ENCODE measurements at places on chromosomes 1 and 21. TPM values are rescaled to one million over a fixed set of nuclear protein-coding genes. Genes with fewer than 3 reads are reported as not detected.
A peak's percentile ranks its signal among the peaks of the same experiment; 100 is the strongest.

Gene KCNQ4
- 0.05 TPM for total RNA-seq

DNA sequence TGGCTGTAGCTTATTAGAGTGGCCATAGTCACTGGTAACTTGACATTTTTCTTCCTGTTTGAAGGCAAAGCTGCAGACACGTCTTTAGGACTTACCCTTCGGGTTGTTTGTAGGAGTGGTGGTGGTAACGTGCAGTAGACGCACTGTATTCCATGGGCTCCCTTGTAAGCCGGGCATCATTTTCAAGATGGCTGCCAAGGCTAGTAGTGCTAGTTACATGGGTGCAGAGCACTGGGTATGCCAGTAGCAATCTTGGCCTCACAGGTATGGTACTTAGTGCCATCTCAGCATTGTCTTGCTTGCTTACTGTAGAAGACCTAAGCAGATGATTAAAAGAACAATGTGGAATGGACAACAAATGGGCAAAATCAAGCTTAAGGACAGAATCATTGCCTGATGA is 1.9 kb downstream of the YBX1 start:
- no peak for DNase-seq

DNA sequence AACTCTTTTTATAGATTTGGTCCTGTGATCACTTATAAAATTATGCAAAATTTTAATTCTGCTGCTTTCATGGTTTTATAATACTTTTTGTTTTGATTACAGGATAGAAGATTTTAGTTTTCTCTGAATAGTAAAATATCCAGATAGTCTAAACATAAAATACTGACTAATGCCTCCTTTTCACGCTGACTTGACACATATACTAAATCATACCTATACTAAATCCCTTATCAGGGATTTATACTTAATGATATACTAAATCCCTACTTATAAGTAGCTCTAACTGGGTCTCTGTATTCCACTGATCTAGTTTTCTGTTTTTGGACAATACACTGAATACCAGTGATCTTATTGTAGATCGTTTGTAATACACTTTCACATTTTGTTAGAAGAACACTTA is 128.0 kb downstream of the USP25 start:
- no peak for DNase-seq

GRCh38 chr1:60535713-60536112 is 462.1 kb upstream of the C1orf87 start:
- no peak for DNase-seq

Gene LRRN2
- not detected for total RNA-seq

DNA sequence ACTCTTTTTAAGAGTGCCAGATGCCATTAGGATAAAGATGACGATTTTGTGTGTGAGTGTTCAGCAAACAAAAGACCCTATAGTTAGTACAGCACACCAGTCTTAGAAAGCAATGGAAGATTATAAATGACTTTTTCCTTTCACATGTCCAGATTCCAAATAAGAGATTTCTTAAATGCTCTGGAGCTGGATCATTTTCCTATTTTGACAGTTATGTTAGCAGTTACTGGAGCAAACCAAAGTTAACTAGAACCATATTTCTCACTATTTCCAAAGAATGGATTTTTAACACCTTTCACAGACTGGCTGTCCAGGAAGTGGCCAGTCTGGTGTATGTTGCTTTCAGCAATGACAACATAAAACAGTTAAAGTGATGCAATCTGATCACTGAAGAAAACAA is 905.8 kb upstream of the ADGRL2 start:
- no peak for DNase-seq

DNA sequence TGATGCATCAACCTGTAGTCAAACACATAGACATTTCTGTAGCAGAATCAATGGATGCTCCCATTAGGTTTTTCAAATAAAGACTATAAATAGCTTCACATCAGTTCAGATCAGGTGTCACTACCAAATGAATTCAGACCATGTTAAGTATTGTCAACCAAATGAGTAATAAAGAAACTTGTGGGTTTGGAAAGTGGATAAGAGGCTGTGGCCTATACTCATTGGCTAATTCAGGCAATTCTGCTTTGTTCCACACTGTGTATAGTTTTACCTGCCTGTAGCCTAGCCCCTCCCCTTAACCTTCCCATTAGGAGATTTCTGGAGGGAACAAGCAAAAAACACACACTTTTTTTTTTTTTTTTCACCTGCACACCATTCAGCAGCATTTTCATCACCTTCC is 321.2 kb downstream of the HLX start:
- no peak for DNase-seq

Gene PUSL1
- 27.3 TPM for total RNA-seq

Gene PDZK1
- total RNA-seq, result 2.1 TPM

Gene AMY1C
- total RNA-seq, result not detected

Gene LGALS8
- 29.3 TPM for total RNA-seq

Gene ADAMTS1
- total RNA-seq, result 69.7 TPM

DNA sequence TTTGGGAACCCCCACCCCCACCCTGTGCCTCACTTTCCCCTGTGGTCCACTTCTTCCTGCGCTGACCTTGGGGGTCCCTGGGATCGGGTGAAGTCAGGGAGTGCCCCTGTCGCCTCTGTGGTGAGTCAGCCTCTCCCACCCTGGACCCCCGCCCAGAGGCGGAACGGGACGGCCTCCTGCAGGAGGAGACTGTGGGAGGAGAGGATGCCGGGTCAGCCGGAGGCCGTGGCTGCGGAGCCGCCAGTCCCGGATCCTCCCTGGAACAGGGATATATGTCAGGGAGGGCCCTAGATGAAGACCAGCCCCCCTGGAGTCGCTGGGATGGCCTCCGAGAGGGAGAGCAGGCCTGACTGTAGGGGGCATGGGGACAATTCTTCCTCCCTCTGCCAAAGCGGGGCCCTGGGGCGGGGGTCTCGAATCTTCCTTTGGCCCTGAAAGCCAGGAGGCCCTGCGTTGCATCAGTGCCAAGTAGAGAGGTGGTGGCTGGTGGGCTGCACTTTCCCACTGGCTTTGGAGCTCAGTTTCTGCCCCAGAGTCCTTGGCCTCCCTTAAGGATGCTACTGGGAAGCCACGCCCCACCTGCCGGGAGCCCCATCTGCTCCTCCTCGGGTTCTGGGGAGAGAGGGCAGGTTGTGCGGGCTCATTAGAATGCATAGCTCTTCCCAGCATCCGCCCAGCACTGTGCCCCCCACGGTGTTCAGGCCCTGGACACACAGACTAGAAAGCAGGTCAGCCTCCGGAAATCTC is 930 bp downstream of the ARHGEF10L start:
- DNase-seq, result no peak

DNA sequence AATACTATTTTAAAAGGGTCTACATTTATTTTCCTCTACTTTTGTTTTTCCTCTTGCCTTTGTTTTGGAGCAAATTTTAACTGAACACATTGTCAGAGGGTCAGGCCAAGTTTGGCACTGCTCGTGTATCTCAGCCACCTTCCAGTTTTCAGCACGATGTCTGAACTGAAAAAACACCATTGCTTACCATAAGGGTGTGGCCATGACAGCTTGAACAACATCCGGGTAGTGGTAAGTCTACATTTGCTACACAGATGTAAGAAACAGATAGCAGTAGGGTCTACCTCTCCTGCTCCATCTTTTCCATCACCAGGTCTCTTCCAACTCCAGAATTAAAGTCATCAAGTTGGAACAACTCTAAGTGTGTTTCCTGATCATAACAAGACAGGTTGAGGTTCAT is 4.2 kb downstream of the HIVEP3 start:
- DNase-seq, result no peak

DNA sequence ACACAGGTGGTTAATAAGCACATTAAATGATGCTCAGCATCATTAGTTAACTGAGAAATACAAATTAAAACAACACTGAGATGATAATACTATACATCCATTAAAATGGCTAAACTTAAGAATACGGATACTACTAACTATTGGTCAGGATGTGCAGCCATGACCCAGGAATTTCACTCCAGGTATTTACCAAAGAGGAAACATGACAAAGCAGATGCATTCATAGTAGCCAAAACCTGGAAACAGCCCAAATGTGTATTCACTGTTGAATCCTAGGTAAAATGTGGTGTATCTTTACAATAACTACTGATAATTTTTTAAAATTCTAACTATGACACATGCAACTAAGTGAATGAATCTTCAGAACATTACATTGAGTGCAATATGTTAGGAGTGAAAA is 73.0 kb downstream of the PTPRC start:
- DNase-seq, result no peak

Gene SPRR2B
- total RNA-seq, result not detected

- DNase-seq, result no peak
Measured at GRCh38 chr1:60448850-60449249, 375.3 kb upstream of the C1orf87 start.

- no peak for DNase-seq
Measured at GRCh38 chr1:14263225-14263624, 335.3 kb upstream of the KAZN start.

DNA sequence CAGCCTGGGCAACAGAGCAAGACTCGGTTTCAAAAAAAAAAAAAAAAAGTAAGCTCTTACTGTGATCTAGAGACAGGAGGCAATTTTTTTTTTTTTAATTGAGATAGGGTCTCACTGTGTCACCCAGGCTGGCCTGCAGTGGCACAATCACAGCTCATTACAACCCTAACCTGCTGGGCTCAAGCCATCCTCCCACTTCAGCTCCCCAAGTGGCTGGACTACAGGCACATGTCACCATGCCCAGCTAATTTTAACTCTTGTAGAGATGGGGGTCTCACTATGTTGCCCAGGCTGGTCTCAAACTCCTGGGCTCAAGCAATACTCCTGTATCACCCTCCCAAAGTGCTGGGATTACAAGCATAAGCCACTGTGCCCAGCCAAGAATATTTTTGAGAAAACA is 7.4 kb downstream of the RPL22 start:
- DNase-seq, result no peak

DNA sequence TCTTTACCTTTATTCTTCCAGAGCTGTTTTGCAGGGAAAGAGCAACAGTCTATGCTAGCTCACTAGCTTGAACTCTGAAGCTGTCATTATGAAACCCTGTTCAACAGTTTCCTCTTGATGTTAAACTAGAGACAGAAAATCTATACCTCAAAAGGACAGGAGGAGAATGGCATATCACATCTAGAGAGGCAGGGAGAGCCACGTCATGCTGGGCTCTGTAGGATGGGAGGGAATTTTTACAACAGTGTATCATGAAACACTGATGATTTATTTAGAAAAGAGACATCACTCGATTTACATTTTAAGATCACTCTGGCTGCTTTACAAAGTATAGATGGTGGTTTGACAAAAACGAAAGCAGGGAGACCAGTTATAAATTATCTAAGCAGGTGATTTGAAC is 224.9 kb upstream of the COA6 start:
- no peak for DNase-seq

DNA sequence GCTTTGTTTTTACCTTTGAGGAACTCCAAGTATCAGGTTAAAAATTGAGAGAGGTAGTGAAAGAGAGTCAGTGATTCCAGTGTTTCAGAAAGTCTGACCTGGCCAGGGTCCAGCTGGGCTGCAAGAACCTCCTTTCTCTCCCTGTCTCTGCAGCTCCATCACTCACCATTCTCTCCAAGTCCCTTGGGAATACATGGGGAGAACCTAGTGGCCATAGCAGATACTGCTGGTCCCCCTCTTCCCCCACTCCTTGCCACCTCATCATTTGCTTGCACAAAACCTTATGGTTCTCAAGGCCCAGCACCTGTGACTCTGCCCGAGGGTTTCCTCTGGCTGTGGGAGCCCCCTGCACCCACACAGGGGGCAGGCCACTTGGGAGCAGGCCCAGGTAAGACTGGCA is 279.5 kb downstream of the KIF26B start:
- no peak for DNase-seq

Gene RXFP4
- not detected for total RNA-seq

GRCh38 chr1:203170625-203171330 is 4.8 kb downstream of the MYBPH start:
- DNase-seq, result no peak

Gene NBPF14
- 25.5 TPM for total RNA-seq

DNA sequence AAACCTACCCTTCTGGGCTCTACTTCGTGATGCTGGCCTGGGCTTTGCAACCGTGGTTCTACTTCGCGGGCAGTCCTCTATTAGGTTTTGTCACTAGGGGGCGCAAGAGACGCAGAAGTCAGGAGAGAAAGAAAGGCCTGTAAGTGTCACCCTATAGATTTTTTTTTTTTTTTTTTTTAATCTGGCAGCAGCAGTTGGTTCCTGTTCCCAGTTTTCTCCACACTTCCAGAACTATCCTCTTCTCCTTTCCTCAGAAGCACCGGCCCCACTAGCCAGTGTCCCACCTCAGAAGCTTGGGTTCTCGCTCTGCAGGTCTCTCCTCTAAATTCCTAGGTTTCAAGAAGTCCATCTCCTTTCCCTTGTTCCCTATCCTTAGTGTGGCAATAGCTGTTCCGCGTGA is 9.1 kb upstream of the LCE2D start:
- peak; percentile 72 for DNase-seq

DNA sequence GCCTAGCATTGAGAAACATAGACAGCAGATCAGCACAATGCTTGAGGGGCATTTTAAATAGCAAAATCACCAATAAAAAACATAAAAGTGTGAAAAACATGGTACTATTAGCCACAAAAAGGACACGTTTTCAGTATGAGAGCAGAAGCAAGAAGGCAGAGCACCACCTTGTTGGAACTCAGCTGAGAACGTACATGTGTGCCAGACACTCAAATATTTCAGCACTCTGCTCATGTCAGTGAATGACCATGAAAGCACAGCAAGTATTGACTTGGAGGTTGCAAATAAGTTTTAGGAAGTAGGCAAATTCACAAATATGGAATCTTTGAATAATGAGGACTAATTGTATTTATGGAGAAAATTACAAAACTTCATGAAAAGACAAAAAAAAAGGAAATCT is 193.4 kb upstream of the PKN2 start:
- DNase-seq, result no peak

DNA sequence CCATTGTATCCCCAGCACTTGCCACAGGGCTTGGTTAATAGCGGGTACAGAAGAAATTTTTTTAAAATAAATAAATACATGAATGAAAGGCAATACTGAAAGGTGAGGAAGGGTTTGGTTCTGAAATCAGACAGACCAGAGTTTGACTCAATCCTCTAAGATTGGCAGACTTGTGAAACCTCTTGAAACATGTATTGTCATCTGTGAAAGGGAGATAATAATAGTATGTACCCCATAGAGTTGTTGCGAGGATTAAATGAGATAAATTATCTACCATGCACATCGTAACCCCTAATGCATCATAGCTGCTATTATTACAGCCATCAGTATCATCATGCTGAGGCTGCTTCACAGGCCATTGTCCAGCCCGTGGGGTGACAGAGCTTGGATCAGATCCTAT is 41.4 kb downstream of the S1PR1 start:
- DNase-seq, result no peak

DNA sequence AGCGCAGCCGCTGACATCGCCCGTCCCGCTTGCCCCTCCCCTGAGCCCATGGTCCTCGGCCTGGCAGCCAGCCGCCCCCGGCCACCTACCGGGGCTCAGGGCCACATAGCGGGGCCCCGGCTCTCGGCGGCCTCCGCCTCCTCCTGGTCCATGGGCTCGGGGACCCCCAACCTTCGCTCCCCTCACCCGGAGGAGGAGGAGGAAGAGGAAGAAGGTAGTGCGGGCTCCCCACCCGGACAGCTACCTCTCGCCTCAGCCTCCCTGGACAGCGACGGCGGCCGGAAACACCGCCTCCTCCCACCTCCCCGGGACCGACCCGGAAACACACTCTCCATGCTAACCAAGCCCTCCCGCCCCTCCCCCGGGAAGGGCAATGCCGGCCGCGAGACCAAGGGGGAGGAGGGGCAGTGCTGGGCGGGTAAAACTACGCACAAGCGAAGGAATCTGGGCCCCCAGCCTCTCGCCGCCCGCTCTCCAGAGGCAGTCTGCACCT is at the start of gene KIAA0319L:
Gene KIAA0319L (minus strand): TSS at position 286 of the 493 bp plus-strand sequence. CDS start 2,912 bp downstream, outside the sequence.
- DNase-seq, result peak; percentile 89

Gene GSTM5
- total RNA-seq, result not detected

- no peak for DNase-seq
Measured at GRCh38 chr1:68438310-68438709, 11.4 kb downstream of the RPE65 start.

Gene OR2L8
- not detected for total RNA-seq

Gene KLHDC7A
- total RNA-seq, result not detected

Gene ABCA4
- total RNA-seq, result not detected

Data from SJSA1 (cell line).